Stimulated activated CD4-positive, alpha-beta T cell treated with anti-CD3 and anti-CD28 coated beads, Interleukin-4, amount 100 ng/mL, for 1 hour (primary cell): ENCODE measurements at places on chromosomes 1 and 21.

DNA sequence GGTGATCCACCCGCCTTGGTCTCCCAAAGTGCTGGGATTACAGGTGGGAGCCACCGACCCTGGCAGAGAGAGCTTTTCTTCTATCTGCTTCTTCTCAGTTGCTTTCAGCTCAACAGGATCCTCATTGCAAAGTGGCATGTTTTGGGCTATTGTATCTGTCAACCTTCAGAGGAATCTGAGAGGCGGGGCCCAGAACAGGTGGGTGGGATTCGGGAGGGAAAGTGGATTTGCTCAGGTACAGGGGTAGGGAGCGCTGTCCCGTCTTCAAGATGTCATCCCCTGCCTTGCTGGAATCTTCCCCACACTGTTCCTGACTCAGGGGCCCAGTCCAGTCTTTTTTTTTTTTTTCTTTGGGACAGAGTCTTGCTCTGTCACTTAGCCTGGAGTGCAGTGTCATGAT is 26.9 kb upstream of the RCC2 start:
- DNase-seq, result no peak

GRCh38 chr1:65068202-65069010 is 79.6 kb upstream of the AK4 start:
- DNase-seq, result peak; percentile 10

DNA sequence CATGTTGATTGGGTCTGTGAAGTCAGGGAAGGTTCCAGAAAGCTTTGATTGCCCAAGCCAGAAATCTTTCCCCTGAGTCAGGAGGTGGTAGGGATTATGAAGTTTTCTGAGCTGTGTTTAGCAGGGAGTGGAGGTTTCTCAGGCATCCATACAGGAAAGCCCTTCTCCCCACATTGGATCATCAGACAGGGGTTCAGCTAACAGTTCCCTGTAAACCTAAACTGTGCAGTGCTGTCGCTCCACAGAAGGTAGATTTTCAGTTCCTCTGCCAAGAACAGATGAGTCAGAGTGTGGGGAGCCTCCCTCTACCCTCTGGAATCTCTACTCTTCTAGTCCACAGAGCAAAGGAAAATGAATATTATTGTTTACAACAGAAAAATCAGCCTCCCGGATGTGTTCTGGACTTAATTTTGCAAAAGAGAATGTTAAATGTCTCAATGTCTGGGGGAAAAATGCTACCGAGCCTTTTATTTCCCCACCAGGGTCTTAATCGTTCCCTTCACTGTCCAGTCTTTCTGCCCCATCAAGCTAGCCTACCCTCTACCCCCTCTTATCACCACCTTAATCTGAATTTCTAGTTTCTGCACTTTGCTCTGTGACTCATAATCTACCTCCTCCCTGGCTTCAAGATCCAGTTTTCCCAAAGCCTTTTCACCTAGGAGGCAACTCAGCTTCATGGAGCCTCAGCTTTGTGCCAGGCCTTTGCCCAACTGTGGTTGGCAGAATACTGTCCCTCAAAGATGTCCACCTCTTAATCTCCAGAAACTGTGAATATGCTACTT is 355.6 kb downstream of the PRDM2 start:
- DNase-seq, result no peak

GRCh38 chr21:44020551-44020950 is 8.4 kb downstream of the TRAPPC10 start:
- DNase-seq, result no peak

GRCh38 chr1:65773391-65774123 is 19.1 kb upstream of the PDE4B start:
- DNase-seq, result no peak

- no peak for DNase-seq
Measured at GRCh38 chr1:33818071-33818470, 45.8 kb upstream of the HMGB4 start.

GRCh38 chr1:210796421-210796820 is 337.5 kb downstream of the KCNH1 start:
- no peak for DNase-seq

- no peak for DNase-seq
Measured at GRCh38 chr1:220457957-220458609, 69.9 kb upstream of the MARK1 start.

- DNase-seq, result no peak
Measured at GRCh38 chr1:71755441-71755840, 526.9 kb downstream of the NEGR1 start.

- DNase-seq, result peak; percentile 12
Measured at GRCh38 chr1:247415423-247416361, at the start of gene NLRP3. Gene NLRP3, plus strand, starts transcription at chr1:247416173. Its CDS starts 2,628 bp downstream, at chr1:247418801.

DNA sequence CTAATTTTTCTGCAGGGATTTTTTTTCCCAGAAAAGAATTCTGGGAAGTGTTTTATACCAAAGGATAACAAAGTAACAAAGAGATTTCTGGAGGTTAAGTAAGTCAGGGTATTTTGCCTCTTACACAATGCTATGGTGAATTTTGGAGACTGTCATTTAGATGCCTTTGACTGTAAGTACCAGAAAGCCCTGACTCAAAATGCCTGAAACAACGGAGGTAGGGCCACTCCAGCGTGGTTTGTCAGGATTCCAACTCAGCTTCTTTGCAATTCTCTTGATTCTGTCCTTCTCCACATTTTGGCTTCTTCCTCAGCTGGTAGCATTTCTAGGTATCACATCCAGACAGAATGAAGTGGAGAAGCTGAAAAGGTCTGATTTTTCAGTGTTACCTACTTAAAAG is 106.5 kb downstream of the UCHL5 start:
- DNase-seq, result no peak

DNA sequence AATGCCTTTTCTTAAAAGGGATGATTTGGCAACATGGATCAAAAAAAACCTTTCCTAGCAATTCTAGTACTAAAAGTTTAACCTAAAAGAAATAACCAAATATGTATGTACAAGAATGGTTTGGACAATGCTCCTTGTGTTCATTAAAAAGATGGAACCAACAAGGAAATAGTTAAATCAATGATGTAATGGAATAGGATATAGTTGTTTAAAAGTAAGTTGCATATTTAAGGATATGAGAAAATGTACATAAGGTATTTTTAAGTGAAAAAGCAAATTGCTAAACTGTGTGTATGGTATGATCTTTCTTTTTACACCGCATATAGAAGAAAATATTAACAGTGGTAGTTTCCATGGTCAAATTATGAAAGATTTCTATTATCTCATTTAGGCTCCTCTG is 12.1 kb downstream of the SLC30A10 start:
- DNase-seq, result no peak

DNA sequence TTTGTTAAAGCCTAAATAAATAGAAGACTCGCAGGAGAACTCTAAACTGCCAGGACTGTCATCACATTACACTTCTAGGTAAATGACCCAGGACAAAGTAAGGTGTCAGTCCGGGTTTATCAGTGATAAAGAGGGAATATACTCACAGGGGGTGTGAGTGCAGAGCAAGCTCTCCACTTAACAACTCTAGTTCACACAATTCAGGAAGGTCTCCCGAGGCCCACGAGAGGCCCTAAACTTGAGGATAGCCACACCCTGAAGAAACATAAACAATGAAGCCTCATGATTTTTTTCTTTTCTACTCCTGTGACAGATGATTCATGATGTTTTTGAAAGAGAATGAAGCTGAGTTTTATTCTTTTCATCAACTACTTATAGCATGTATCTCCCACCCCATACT is 65.6 kb upstream of the EXO1 start:
- DNase-seq, result no peak

DNA sequence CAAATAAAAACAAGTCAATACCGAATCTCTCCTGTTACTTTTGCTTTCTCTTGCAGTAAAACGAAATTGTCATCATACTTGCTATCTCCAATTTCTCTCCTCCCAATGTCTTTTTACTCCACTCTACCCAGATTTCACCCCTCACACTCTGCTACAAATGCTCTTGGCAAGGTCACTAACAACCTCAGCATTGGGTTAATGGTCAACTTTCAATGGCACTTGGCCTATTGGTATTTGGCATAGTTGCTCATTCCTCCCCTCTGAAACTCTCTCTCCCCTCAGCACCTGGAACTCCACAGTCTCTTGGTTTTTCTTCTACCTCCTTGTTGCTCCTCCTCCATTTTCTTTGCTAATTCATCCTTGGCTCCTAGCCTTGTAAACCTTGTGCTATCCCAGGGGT is 367.3 kb downstream of the PTPRU start:
- no peak for DNase-seq

DNA sequence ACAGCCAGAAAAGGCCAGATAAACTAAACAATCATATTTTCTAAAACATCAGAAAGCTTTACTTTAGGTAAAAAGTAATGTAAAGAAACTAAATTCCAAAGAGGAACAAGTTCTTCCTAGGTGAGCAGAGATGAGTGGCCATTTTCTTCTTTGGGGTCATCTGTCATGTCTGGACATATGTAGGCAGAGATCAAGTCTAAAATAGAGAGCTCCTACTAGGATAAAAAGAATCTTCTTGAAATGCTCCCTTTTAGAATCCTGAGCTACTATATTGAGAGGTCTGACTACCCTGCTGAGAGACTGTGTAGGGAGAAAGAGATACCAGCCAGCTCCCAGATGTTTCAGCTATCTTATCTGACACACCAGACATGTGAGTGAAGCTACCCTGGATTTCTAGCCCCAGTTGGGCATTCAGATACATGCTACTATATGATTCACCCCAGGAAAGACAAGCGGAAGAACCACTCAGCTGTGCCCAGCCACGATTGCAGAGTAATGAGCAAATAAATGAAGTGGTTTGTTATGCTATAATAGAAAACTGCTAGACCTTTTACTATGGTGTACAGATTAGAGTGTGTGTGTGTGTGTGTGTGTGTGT is 80.1 kb downstream of the TTLL7 start:
- no peak for DNase-seq

DNA sequence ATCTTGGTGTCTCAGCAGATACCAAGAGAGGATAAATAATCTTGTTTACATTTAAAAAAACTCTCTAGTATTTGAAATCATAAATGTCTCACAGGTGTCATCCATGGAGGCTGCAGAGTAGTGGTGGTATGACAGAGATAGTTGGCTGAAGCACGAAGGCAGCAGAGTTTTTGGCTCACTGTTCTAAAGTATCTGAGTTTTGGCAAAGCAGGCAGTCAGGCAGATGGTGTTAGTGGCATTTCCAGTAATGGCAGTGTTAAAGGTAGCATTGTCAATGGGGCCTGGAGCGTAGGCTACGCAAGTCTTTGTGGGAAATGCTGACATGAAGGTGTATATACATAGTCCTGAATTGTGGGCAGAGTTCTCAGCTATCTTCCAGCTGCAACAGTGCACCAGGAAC is 68.5 kb upstream of the HSD17B7 start:
- DNase-seq, result no peak

DNA sequence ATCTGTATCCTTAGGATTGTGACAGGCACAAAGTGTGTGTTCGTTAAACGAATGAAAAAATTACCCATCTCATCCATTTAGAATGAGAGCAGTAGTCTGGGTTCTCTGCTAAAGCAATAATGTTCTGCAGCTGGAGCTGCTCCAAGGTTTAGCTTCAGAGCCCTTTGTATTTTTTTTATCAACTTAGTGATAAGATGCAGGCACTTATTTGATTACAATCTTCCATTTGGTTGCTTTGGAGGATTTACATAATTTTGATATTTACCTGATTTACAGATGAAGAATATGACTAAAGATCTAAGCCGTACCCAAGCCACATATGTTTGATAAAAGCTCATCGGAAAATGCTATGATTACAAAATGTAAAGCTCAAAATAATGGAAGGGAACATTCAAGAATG is 201.2 kb downstream of the KCTD3 start:
- no peak for DNase-seq

DNA sequence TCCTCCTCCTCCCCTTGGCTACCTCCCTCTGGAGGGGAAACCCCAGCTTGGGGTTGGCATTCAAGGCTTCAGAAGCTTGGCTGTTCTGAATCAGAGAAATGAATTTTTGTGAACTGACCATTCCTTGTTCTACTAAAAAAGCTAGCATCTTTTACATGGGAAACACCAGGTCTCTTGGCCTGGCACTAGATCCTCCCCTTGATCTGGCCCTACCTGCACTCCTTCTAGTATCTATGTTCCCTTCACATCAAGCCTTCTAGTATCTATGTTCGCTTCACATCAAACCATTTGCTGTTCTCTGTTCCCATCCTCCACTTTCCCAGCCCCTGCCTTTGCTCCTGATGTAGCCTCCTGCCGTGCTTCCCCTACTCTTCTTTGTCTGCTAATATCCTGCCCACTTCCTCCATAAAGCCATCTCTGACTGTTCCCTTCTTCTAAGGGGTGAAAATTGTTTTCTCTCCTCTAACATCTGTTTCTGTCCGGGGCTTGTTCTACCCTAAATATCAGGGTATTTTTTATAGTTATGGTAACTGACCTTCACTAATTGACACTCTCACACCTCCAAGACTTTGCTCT is 25.8 kb downstream of the FAM151A start:
- no peak for DNase-seq

- no peak for DNase-seq
Measured at GRCh38 chr1:147798731-147799130, 38.3 kb upstream of the GJA5 start.

- no peak for DNase-seq
Measured at GRCh38 chr21:41805038-41805437, 38.2 kb upstream of the RIPK4 start.

GRCh38 chr1:179141592-179142251 is 59.9 kb downstream of the TOR3A start:
- peak; percentile 18 for DNase-seq

DNA sequence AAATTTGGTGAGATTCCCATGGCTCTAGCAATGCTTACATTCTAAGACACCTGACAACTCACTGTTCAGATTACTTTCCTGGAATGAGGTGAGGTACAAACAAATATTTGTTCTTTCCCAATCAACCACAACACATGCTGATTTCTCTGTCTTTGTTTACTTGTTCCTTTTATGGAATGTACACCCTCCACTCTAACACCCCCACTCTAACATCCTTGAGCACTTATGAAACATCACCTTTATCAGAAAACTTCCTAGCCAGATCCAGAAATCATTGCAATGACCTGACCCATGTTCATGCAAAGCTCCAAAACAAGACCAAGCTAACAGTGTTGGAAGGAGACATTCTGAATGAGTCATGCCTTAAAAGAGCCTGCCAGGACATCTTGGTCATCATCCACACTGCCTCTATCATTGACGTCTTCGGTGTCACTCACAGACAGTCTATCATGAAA is 35.5 kb downstream of the HSD3B1 start:
- no peak for DNase-seq

- DNase-seq, result no peak
Measured at GRCh38 chr1:177472567-177472966, 301.8 kb downstream of the BRINP2 start.

DNA sequence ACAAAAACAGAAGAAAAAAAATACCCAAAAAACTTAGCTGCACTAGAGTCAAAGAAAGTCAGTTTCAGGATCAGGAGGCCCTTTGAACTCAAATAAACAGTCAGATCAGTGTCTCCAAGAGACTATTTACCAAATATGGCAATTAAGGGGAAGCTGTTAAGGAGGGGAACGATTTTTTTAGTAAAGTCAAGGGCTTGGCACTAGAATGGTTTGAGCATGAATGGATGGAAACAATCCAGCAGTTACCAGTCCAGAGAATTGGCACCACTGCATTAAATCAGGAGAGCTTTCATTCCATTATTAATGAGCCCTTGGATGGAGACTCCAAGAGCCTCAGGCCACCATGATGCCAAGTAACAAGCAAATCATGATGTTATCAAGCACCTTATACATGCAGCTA is 7.2 kb downstream of the TRAPPC3 start:
- DNase-seq, result no peak

GRCh38 chr1:156146769-156147405 is 6.5 kb upstream of the SEMA4A start:
- DNase-seq, result no peak
